ENCODE measurements at places on chromosomes 4 and X. TPM values are rescaled to one million over a fixed set of nuclear protein-coding genes. Genes with fewer than 3 reads are reported as not detected.

DNA sequence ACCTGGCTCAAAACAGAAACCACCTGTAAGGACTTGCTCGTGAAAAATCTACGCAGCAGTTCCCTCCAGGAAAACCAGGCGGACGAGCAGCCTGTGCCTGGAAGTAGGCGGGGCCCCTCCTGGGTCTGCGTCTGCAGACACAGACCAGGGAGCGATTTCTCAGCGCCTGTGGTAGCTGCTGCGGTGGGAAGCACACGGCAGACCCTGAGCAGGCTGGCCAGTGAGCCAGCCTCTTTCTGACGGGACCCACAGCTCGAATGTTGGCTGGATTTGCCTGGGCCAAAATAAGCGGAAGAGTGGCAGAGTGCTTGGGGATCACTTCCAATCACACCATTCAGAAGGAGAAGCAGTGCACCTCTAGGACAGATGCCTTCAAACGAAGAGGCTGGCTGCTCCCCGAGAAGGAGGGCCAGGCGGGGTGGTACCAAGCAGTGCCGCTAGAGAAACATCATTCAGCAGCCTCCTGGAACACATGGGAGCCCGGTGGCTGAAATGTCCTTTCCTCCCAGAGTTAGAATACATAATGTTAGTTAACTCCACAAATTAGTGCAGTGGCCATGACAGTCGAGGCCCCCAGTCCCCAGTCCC lies 85.9 kb downstream of the GATB start:
- DNase-seq: peak; percentile 62

- no peak for DNase-seq
Observed at GRCh38 chrX:36388901-36389300, 469.4 kb downstream of the CFAP47 start.

DNA sequence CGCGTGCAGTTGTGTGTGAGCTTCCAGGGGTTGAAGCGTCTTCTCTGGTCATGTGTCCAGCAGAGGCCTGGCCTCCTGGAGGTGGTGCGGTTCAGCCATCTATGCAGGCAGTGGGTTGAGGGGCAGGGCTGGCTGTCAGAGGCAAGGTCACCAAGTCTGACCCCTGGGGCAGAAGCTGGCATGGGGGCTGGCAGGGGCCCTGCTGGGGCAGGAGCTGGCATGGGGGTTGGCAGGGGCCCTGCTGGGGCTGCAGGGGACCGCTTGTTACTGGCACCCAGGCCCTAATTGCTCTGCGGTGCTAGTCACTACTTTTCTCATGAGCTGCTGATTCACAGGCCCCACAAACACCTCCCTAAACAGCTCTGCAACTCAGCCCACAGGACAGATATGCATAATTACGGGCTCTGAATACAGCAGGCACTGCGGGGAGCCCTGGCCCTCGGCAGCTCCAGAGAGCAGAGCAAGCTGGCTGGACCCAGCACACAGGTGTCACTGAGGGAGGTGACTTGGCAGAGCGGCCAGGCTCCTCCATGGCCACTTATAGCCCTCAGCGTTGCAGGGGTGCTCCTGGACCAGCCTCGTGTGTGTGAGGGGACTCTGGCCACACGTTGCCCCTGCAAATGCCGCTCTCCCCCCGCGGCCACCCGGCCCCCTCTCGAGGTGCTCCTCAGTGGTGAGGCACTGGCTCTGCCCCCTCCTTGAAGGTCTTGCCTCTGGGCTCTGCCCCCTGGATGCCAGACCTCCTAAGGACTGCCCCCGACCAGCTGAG lies 32.7 kb downstream of the CPLX1 start:
- DNase-seq: no peak

DNA sequence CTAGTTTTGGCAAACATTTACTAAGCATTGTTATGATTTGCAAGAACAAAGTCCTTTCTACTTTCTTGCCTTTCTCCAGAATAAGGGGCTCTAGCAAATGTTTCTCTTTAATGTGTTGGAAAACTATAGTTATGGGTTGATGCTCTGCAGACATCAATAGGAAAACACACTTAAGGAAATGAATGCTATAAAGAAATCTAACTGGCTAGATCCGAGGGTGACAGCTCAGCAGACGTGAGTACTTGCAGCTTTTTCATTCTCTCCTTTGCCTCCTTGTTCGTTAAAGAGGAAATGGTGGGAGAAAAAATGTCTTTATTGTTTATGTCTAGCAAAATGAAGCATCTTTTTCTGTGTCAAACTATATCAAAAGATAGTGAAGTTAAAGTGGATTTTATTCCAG lies 6.3 kb downstream of the GUCY1B1 start:
- no peak for DNase-seq

DNA sequence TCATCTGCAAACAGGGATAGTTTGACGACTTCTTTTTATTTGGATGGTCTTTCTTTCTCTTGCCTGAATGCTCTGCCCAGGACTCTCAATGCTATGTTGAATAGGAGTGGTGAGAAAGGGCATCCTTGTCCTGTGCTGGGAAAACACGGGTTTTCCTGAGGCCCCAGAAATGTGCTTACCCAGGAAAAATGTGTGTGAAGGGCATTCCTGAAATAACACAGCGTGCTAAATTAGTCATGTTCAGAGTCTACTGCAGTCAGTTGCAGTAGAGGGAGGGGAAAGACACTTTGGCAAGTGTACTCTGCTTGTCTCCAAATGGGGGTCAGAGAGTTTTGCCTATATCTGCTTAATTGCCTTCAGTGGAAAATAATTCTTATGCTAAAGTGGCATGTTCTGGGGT lies 153.9 kb downstream of the CCNG2 start:
- no peak for DNase-seq

MAGEC1 gene
- total RNA-seq: not detected

MAGEA10 gene
- not detected for total RNA-seq
